ENCODE measurements at places on chromosomes 13 and 19.
A peak's percentile ranks its signal among the peaks of the same experiment; 100 is the strongest.

DNA sequence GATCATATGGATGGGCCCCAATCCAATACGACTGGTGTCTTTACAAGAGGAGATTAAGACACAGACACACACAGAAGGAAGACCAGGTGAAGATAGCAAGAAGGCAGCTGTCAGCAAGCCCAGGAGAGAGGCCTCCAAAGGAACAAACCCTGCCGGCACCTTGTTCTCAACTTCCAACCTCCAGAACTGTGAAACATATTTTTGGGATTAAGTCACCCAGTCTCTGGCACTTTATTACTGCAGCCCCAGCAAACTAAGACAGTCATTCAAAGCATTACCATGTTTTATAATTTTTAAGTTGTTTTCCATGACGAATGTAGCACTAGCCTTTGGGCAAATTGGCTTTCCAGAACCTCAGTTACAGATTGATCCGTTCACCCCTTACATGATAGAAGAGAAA, 11.3 kb downstream of the STARD13 start:
- no peak for DNase-seq

DNA sequence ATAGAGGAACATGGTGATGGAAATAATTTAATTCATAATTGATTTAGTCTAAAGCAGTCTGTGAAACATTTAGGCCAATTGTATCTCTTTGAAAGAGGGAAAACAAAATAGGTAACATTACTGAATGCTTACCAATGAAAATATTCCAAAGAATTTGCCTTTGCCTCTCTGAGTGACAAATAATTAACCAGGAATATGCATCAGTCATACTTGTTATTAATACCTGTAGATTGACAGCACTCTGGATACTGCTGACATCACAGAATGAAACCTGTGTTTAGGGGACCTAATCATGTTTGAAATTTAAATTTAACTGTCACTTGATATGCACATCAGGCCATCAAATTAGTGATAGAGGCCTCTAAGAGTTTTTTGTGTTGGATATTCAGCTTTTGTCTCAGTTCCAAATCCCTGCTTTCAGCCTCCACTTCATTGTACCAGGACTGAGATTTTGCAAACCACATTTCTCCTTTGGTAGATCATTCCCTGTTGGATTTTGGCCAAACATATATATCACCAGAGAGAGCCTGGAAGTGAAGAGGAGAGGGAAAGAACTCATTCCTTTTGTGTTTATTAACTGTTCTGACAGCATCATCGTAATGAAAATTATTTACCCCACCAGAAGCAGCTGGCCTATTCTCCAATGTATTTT, 64.8 kb upstream of the KLHL1 start:
- peak; percentile 2 for DNase-seq

DNA sequence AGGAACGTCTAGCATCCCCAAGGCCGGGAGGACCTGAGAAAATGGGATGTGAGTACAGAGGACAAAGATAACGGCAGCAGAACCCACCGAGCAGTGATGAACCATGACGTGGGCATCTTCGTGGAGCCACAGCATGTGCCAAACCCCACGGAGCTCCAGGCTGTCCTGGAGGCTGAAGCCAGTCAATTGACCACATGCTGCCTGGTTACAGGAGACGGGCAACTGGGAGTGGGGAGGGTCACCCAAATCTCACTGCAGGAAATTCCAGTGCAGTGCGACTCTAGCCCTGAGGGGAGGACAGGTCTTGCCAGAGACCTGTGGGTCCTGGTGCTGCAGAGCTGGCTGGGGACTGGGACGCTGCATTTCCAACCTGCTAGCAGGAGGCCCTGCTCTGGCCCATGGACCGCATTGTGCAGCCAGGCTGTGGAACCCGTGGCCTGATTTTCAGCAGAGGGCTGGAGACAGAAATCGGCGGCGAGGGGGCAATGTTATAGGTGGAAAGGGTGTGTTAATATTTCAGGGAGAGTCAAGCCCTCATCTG, 3.2 kb upstream of the GRTP1 start:
- no peak for DNase-seq

- DNase-seq = no peak
These were observed 614.1 kb downstream of the LMO7 start for GRCh38 chr13:76250211-76250610.

DNA sequence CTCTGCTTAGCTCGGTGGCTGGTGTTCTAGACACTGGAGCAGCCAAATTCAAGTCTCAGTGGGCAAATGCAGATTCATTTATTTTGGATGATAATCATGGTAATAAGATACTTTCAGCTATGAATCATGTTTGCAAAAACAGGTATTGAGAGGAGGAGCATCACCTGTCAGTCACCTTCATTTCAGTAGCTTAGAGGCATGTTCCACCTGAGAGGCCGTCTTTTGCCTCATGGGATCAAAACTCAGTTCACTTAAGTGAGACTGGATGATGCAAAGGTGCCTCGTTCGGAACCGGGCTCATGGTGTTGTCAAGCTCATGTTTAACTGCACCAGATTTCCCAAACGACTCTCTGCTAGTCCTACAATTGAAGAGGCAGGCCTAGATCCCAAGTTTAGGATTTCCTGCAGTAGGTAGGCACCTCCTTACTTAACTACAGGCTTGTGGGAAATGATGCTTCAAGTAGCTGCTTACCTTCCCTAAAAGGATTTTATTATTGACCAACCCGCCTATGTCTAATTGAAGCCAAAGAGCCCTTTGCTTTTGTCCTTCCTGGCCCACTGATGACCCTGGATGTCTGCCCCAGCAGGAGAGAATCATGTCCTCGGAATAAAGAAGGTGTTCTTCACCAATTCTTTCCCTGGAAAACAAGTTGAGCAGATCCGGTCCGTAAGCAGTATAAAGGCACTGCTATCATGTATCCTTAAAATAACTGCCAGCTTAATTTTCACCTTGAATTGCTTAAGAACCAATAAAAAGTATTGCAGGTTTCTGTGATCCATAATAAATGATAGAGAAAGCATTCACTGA, 60.0 kb downstream of the ZAR1L start:
- no peak for DNase-seq

GRCh38 chr13:38430796-38431195, 81.1 kb downstream of the UFM1 start:
- DNase-seq = peak; percentile 11

DNA sequence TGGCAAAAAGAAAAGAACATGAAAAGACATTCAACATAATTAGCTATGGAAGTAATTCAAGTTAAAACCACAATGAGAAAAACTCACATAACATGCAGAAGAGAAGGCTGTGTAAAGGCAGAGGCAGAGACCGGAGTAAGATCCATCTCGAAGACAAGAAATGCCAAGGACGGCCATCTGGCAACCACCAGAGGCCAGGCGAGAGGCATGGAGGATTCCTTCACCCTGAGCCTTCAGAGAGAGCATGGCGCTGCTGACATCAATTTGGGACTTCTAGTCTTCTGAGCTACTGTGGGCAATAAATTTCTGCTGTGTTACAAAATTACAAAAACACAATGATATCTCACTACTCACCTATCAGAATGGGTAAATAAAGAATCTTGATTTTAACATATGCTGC, 381.0 kb downstream of the TSHZ3 start:
- DNase-seq = no peak

DNA sequence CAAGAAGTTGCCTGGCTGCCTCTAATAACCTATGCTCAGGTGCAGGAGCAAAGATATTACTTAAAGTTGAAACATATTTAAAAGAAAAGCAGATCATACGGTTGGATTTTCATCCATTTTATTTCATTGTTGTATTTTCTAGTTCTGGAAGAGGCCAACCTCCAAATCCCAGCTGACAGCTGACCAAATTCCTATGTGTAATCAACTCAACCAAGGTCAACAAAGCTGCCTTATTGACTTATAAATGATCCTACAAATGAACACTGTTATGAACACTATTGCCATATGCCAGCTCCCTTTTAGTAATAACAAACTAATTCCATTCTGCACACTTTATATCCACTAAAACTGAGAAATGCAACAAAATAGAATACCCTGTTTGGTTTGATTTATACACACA, 1537.4 kb downstream of the SLITRK1 start:
- no peak for DNase-seq

All from HS-5 (cell line).